ENCODE measurements at places on chromosomes 16 and 17. TPM values are rescaled to one million over a fixed set of nuclear protein-coding genes. Genes with fewer than 3 reads are reported as not detected.

SLC16A13 gene
- 1.4 TPM for total RNA-seq

GCGR gene
- not detected for total RNA-seq

GAST gene
- not detected for total RNA-seq

CSH1 gene
- not detected for total RNA-seq

CKLF gene
- total RNA-seq, result 73.1 TPM

ABI3 gene
- not detected for total RNA-seq

PRCD gene
- total RNA-seq, result 13.1 TPM

PIRT gene
- not detected for total RNA-seq

PRSS22 gene
- total RNA-seq, result not detected

CUEDC1 gene
- total RNA-seq, result 14.1 TPM

EXOC7 gene
- 93.9 TPM for total RNA-seq

All from melanocyte of skin (primary cell).